Muscle of leg (tissue), 16 donors: ENCODE measurements at places on chromosomes 12 and 14. TPM values are rescaled to one million over a fixed set of nuclear protein-coding genes. Genes with fewer than 3 reads are reported as not detected.

DNA sequence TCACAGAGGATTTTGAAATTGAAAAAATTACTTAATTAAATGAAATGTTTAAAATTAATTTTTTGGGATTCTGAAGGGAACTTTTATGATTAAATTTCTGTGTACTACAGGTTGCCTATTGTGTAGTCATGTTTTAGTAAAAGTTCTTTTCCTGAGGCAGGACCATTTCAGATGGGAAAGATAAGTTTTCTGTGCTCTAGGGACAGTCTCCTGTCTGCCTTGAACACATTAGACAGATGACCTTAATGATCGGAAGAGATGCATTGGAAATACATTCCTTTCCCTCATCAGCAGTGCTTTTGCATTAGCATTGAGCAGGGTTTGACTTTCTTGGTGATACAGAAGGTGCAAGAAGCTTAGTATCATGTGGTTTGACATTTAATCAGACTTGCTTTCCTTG, 28.1 kb downstream of the CRADD start:
- no peak for DNase-seq

DNA sequence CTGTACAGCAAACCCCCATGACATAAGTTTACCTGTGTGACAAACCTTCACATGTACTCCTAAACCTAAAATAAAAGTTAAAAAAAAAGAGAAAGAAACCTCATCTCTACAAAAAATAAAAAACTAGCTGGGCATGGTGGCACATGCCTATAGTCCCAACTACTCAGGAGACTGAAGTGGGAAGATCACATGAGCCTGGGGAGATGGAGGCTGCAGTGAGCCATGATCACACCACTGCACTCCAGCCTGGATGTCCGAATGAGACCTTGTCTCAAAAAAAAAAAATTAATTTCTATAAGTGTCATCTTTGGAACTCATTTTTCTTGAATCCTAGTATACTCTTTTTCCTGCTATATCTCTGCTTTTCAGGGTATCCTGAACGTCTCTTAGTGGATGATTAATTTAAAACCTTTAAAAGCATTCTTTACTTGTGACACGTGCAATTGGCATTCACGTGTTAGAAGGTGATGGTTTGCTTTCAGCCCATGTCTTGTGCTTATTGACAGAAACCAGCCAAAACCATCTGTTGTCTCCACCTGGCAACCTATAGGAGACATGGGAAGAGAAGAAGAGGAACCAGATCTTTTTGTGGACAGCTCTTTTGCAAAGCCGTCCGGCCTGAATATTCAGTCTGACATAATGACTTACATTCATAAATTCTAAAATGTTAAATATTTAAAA, 30.6 kb upstream of the PPFIBP1 start:
- no peak for DNase-seq

DNA sequence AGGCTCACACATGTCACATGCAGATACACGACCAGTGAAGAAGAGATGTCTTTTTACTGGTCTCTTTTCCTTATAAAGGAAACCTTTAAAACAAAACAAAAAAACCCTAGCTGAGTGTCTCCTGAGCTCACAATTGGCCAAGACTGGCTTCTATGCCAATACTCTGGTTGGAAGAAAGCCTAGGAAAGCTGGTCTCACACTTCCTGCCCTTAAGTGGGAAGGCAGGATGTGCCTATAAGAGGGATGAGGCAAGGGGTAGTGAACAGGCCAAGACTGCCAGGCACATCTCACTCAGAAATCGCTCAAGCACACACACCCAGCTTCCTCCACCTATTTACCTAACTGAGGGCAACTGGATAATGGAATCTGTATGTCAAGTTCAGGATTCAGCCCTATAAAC, 50.0 kb downstream of the SOCS2 start:
- DNase-seq, result no peak

- no peak for DNase-seq
These were observed 106.8 kb upstream of the EVL start for GRCh38 chr14:99958380-99958779.

DNA sequence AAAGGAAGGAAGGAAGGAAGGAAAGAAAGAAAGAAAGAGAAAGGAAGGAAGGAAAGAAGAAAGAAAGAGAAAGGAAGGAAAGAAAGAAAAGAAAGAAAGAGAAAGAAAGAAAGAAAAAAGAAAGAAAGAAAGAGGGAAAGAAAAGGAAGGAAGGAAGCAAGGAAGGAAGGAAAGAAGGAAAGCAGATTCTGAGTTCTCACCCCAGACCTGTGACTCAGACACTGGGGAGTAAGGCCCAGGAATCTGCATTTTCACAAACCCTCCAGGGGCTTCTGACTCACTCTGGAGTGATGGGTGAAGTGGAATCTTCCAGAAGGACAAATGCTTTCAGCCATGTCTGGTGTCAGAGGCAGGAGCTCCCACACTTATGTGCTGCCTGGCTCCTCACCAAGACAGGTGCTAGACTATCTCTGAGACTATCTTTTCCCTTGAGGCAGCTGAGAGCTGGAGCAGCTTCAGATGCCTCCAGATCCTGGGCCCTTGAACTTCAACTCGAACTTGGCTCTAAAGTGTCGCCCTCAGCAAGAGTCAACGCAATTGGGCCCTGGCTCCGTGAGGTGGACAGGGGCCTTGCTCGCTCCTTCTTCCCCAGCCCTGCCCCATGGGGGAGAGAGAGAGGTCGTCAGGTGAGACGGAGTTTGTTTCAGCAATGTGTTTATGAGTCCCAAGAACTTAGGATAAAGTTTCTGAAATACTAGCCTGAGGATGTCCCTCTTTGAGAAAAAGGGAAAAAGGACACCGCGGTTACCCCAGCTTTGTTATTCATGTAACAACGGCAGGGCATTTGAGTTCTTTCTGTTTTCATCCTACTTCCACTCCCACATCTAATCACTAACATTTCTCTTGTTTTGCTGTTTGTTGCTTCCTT, 19.8 kb upstream of the SCARB1 start:
- peak; percentile 52 for DNase-seq

DNA sequence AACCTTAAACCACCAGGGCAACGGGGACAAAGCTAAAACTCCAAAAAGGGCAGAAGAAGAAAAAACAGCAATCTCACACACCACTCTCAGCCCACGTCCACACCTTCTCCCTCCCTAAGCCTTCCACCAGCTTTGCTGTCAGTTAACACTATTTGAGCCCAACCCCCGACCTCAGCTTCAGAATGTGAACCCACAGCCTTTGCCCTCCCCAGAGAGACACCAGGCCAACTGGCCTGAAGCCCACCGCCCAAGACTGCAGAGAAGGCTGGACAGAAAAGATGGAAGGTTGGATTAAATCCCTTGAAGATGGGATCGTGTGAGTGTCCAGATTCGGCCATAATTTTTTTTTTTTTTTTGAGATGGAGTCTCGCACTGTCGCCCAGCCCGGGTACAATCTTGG, 22.4 kb downstream of the IRF2BPL start:
- DNase-seq, result no peak

- peak; percentile 68 for DNase-seq
These were observed 20.0 kb upstream of the KDM2B start for GRCh38 chr12:121600702-121601336.

- DNase-seq, result no peak
These were observed 470.3 kb downstream of the FOXG1 start for GRCh38 chr14:29236848-29237247.

GRCh38 chr14:67806246-67806645, 10.1 kb downstream of the ZFYVE26 start:
- no peak for DNase-seq

GRCh38 chr12:52054231-52054832, 3.1 kb downstream of the NR4A1 start:
- DNase-seq, result no peak

GRCh38 chr12:93569301-93569655, 3.2 kb upstream of the SOCS2 start:
- no peak for DNase-seq

GRCh38 chr14:20631023-20631879, 10.2 kb downstream of the OR6S1 start:
- DNase-seq, result peak; percentile 45

- peak; percentile 14 for DNase-seq
These were observed 33.3 kb downstream of the TULP3 start for GRCh38 chr12:2924019-2924418.

DNA sequence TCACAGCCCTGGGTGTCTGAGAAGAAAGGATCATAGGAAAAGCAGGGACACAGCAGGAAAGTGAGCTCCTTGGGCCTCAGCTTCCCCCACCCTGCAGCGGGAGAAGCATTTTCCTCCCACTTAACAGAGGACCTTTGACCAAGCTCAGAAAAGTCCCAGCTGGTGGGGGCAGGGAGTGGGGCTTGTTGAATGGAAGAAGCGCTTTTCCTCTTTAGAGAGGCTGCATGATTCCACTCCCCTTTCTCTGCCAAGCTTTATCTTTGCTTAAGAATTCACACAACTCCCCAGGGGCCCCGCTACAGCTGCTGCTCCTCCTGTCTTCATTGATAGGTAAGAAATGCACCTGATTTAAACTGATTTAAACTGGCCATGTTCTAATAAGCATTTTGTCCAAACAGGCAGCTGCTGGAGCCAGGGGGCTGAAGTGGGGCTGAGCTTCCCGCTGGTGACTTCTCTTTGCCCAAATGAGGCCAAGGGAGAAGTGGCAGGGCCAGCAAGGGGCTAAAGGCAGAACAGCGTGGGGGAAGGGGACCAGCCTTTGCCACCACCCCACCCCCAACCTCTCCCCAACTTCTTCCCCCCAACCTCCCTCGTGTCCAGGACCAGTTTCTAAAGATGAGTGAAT, 1.7 kb upstream of the PAPLN start:
- peak; percentile 39 for DNase-seq

DNA sequence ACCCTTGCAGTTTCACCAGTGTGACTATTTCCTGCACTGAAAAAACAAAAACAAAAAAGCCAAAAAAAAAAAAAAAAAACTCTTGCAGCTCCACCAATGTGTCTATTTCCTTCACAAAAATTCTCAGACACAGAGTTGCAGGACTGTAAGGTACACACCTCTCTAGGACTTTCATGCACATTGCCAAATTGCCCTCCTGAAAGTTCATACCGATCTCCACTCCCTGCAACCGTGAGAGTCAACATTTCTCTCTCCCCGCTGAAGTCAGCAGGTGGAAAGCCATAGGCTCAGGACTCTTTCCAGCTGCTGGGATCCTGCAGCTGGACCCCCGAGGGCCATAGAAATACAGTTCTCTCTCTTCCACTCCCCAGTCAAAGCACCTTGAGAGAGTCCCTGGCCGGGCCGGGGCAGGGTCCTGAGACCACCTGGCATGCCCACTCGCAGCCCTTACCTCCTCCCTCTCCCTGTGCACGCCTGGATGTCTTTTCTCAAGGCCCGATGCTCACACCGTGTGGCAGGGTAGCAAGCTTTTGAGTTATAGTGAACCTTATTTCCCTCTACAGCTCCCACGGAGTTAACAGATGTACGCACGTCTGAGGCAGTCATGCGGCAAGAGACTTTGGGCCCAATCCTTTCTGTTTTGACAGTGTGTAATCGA, 23.6 kb downstream of the MMAB start:
- DNase-seq, result no peak

- DNase-seq, result no peak
These were observed 341.4 kb downstream of the BMP4 start for GRCh38 chr14:53615252-53615651.

- peak; percentile 61 for DNase-seq
These were observed 42.5 kb downstream of the SLC2A13 start for GRCh38 chr12:40063414-40063813.

DNA sequence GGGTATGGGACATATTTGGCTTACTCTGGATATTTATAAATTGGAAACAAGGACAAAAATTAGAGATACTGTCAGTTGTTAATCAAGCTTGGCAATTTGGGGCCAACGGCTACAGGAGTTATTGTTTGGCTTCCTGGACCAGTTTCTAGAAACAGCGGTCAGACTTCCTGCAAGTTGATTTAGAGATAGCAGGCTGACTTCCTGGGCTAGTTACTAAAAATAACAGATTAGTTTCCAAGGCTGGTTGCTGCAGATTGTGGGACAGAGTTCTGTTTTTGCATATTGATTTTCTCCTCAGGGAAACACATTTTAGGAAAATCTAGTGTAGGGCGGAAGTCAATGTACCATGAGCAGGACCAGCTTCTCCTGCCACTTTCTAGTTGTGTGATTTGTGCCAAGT, 144.0 kb upstream of the TMPO start:
- DNase-seq, result no peak

- DNase-seq, result no peak
These were observed 5.9 kb upstream of the CYP46A1 start for GRCh38 chr14:99678198-99678597.

- DNase-seq, result no peak
These were observed 60.3 kb upstream of the KCNMB4 start for GRCh38 chr12:70305794-70306193.

DNA sequence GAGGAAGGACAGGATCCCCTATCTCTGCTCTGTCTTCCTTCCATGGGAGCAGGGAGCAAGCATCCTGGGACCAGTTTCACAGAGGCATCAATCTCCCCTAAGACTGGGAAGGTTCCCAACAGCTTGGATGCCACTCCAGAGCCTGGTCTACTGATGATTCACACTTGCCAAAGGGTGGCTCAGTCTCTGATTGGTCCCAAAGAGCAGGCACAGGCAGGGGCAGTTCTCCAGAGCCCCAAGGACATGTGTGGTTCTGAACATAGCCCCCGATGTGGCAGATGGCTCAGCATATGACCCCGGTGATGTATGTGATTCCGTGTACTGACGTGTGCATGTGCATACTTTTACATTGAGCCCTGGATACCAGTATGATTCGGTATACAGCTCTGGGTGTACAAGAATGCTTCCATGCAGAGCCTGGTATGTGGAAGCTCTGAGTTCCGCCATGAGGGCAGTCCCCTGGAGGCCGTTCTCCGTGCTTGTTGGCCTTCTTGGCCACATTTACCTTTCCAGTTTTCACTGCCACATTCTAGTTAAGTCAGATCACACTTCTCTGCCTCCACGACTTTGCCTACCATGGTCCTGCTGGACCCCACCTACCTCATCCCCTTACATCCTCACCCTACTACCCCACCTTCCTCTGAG, 21.2 kb downstream of the ITGA7 start:
- DNase-seq, result no peak

GRCh38 chr12:71591601-71592000, 72.0 kb downstream of the ZFC3H1 start:
- no peak for DNase-seq

The ZC2HC1C gene
- 0.85 TPM for polyA plus RNA-seq

The ACSS3 gene
- polyA plus RNA-seq, result 7.3 TPM

The SGPP1 gene
- 8.2 TPM for polyA plus RNA-seq

The TAMALIN gene
- polyA plus RNA-seq, result 17.0 TPM

The KIF5A gene
- polyA plus RNA-seq, result 0.07 TPM

The CHPT1 gene
- polyA plus RNA-seq, result 22.4 TPM

The NKX2-1 gene
- not detected for polyA plus RNA-seq

The DDN gene
- polyA plus RNA-seq, result 11.0 TPM

The EPYC gene
- not detected for polyA plus RNA-seq

The ANKS1B gene
- polyA plus RNA-seq, result 2.8 TPM

The A2M gene
- 347 TPM for polyA plus RNA-seq

The ACSM4 gene
- polyA plus RNA-seq, result 0.08 TPM
